ENCODE measurements at places on chromosomes 11 and 22.

GRCh38 chr11:115302946-115303703, 201.1 kb downstream of the CADM1 start:
- DNase-seq: no peak

DNA sequence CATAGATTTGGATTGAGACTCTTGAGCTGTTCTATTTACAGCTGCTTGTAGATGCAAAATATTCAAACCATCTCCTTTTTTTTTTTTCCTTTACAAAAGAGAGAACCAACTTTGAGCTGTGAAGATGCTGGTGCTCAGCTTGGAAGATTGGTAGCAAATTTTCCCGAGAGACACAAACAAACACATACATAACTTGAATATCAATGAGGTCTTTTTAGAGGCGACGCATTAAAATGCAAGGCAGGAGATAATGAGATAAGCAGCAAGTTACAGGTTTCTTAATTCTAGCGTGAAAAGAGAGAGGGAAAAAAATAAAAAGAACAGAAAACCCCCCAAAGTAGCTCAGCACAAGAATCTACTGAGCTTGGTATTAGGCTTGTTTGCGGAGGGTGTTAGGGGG, 247.0 kb upstream of the SORL1-AS1 start:
- DNase-seq: no peak

DNA sequence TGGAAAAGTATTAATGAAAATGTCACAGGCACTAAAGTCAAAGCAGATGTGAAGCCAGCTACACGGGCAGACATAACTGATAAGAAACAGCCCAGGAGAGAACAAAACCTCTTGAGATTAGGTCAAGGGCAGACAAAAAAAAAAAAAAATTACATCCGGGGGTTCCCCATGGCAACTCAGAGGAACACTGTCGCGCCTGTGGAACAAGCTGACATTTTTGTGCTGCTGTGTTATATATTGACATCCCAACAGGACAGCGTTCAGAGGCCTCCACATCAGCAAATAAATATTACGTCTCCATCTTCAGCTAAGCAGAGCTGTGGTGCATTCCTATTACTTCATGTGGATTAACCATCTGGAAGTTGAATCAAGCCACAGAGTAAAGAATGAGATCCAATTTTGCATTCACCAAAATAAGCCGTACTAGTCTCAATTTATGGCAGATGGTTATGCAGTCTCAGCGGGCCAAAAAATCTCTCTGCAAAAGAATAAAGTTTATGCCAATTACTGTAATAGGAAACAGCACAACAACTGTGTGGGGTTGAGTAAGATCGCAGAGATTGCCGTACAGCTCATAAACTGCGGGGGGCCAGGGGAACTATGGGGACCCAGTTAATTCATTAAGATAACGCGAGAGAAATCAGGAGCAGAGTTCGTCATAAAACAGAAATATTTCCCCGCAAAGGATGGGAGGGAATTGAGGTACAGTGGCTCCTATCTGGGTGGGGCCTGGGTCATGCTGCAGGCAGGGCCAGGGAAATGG, 41.3 kb upstream of the MN1 start:
- DNase-seq: no peak

- DNase-seq: no peak
These were observed 17.0 kb upstream of the DDX10 start for GRCh38 chr11:108647701-108648527.

GRCh38 chr11:86335131-86335767, 33.2 kb downstream of the HIKESHI start:
- no peak for DNase-seq

GRCh38 chr11:126415128-126415527, 59.6 kb downstream of the ST3GAL4 start:
- peak; percentile 31 for DNase-seq

DNA sequence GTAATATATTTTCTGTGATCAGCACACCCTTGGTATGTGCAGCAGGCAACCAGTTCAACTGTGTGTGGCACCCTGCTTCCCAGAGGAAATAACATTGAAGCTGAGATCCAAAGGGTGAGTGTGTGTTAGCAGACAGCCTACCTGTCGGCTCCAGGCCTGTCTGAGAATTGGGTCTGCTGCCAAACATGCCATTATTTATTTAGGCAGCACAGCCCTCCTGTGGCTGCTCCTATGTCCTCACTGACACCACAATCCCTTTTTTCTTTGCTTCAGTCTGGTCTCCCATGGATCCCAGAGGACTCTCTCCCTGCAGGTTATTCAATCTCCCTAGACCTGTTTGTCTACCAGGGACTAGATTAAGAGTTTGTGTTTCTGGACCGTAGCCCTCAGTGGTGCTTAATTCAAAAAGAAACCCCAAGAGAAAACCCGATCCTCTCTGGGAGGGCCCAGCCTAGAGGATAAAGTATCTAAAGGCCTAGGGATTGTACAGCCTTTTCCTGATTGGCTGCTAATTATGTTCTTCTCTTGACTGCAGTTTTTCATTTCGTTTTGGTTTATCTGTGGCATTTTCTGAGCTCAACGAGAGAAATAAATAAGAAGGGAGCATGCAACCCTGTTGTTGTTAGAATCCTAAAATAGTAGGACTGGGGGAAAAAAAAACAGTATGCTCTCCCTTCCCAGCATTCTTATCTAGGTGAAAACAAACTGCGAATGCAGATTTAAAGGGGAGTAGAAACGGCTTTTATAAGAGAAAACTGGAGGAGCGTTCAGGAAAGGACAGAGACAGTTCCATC, 24.1 kb downstream of the KCNE3 start:
- DNase-seq: no peak

DNA sequence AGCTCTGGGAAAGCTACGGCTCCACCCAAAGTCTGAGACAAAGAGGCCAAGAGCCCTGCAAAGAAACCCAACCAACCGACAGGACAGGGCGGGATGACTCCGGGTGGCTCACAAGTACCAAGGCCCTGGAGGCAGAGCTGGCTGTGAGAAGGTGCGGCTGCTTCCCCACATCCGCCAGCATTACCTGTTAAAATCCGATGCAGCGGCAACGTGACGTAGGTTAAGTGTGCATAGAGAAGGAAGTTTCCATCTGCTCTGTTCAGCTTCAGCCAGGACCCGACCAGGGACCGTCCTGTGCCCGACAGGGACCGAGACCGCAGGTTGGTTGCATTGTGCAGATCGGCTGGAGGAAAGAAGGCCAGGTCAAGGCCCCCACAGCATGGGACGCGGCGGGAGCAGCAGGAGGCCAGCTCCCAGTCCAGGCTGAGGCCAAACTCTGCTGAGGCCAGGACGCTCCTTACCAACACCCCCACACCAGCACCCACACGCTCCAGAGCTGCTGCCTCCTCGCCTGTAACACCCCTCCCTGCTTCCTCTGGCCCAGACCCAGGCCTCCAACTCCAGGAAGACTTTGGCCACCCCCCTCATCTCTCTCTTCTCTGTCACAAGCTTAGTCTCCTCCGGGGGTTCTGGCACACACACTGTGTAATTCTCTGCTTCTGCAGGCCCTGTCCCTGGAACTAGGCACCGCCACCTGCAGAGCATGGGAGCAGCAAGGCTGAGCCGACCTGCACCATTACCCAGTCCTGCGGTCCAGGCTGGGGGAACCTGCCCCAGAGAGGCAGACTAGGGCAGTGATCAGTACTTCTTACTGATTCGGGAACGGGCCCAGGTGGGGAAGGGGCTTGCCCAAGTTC, 34.1 kb downstream of the NUP50 start:
- DNase-seq: no peak

- no peak for DNase-seq
These were observed 39.7 kb upstream of the CALCA start for GRCh38 chr11:15011776-15012345.

- DNase-seq: no peak
These were observed 29.4 kb downstream of the LRP5 start for GRCh38 chr11:68341557-68342458.

DNA sequence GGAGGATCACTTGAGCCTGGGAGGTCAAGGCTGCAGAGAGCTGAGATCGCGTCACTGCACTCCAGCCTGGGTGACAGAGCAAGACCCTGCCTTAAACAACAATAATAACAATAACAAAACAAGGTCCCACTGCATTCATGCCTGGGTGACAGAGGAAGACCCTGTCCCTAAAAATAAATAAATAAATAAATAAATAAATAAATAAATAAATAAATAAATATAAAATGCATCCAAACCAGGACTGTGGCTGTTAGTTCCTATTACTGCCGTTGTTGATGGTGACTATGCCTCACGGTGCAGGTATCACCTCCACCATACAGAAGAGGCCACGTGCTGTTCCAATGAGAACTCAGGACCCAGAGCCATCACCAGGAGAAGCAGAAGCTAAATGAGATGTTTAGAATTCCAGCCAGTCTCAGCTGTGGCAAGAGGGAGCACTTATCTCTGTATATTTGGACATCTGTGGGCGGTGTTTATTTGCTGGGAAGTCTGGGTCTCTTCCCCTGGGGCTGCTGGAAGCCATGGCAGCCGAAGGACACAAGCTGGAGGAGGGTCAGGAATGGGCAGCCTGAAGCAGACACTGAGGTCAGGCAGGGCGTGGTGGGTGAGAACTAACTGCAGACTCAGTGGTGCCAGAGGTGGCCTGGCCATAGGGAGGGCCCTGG, 21.6 kb downstream of the C11orf86 start:
- no peak for DNase-seq

- DNase-seq: no peak
These were observed 99.8 kb downstream of the PKNOX2 start for GRCh38 chr11:125264100-125265022.

DNA sequence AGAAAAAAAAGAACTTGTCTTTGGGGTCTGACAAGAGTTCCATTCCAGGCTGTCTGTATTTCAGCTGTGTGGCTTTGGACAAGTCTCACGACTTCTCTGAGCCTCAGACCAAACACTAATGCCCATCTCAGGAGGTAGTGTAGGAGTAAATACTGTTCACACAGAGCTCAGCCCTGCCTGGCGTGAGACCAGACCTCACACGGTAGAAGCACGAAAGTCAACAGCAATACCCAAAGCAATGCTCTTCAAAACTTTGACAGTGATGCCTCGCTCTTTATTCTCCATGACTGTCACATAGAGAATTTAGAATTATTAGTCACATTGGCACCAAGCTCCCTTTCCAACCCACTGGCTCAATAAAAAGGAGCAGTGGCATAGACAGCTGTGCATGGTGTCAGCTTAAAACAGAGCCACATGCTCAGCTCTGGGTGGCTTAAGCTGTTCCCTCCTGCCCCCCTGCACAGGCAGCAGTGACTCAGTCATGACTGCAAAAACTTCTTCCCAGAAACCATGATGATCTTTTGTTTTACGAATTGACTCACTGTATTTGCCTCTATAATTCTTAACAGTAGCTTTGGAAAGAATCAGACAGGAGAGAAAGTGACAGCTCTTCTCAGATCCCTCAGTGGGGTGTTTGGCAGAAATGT, 74.0 kb upstream of the PHF21B start:
- DNase-seq: peak; percentile 16

DNA sequence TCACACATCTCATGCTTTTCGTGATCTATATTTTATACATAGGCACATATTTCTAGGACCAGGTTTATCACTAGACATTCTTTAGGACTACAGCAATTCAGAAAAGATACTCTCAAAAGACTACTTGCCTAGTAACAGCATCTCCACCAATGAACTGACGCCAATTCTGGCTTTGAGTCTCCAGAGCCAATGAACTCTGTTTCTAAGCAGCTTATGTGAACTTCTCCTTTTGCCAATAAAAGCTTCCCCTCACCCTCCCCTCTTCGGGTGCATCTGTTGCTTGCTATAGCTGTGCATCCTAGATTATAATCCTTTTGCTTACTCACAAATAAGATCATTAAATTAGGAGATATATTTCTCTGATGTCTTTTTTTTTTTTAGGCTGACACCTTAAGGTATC, 11.4 kb upstream of the ANKK1 start:
- DNase-seq: no peak

GRCh38 chr22:36435516-36436415, 45.7 kb downstream of the TXN2 start:
- no peak for DNase-seq

GRCh38 chr11:83047515-83048225, 24.0 kb downstream of the RAB30 start:
- no peak for DNase-seq

DNA sequence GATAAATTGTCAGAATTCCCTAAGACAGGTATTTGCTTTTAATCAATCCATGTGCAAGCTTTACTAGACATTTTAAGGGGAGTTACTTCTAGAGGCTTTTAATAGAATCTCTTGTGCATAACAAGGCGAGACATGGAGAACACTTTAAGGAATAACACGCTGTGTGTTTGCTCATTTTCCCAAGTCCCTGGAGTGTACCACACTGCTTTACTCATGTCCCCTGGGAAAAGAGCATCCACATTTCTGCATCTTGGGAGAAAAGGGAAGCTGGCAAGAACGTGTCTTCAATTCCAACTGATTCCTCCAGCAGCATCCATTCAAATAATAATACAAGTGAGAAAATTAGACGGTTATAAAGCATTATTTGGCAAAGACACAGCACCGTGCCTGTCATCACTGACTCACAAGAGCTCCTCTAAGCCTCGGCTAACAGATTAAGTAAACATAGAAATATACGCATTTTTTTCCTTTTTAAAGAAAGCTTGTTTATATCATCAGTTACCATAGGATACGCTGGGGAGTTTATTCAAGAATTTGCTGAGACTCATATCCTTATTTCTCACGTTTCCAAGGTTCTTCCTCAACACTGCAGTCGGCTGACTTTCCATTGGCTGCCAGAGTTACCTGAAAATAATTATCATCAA, 121.5 kb downstream of the CD44 start:
- no peak for DNase-seq

DNA sequence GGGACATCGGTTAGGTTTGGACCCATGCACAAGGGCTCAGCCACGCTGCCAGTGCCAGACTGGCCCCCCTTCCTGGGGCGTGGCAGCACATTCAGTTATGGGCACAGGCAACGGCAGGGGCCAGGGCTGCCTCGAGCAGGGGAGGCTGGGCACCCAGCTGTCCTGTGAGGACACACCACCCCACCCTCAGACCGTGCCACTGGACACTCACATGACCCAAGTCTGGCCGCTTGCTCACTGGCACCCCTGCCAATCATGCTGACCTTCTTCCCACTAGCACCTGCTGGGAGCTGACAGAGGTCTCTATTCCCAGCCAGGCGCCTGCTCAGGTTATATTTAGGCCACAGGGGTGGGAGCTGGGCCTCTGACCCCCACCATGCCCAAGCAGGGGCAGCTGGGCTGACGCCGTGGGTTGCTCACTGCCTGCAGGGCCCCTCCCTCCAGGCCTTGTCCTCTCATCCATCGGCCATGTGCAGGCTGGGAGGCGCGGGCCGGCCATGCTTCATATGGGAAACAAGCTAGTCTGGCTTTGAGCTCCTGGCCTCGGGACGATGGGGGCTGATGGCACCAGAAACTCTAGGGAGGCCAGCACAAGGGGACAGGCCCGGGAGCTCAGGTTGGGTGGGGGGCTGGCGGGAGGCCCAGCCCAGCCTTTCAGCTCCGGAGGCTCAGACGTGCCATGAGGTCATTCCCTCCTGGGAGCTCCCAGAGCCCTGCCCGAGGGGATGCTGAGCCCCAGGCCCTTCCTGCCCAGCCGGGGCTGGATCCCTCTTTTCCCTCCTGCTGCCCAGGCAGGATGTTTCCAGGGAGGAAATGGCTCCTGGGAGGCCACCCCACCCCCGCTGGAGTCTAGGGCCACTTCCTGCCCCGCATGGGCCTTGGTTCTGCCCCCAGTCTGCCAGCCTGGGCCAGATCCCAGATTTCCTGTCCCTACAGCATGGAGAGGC, 15.2 kb upstream of the TBX1 start:
- no peak for DNase-seq

- DNase-seq: no peak
These were observed 48.4 kb downstream of the CDKN1C start for GRCh38 chr11:2837096-2837601.
